ENCODE measurements at places on chromosomes 1 and 21.
A peak's percentile ranks its signal among the peaks of the same experiment; 100 is the strongest.

DNA sequence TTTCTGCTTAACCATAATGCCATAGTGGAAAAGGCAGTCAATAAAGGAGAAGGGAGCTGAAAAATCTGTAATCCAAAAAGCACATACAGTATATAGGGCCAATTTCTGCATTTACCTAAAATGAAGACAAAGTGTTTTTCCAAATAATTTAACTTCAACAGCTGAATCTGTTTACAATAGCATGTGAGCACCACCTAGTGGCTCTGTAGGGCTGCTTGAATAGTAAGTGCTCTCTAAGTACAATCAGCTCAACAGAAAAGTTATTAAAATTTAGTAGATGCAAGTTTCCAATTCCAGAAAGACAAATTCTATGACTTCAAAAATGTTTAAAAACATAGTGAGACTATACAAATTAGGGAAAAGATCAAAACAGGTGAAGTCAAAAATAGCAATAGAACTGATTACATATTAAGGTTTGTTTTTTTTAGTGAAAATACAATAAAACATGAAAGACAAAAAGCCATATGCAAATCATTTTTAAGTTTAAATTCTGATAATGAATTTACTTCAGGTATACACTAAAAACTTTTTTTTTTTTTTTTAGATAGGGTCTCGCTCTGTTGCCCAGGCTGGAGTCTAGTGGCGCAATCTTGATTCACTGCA lies 220.0 kb downstream of the SETD4 start:
- no peak for DNase-seq

- no peak for DNase-seq
Observed at GRCh38 chr21:44473915-44474555, 18.7 kb downstream of the LRRC3 start.

DNA sequence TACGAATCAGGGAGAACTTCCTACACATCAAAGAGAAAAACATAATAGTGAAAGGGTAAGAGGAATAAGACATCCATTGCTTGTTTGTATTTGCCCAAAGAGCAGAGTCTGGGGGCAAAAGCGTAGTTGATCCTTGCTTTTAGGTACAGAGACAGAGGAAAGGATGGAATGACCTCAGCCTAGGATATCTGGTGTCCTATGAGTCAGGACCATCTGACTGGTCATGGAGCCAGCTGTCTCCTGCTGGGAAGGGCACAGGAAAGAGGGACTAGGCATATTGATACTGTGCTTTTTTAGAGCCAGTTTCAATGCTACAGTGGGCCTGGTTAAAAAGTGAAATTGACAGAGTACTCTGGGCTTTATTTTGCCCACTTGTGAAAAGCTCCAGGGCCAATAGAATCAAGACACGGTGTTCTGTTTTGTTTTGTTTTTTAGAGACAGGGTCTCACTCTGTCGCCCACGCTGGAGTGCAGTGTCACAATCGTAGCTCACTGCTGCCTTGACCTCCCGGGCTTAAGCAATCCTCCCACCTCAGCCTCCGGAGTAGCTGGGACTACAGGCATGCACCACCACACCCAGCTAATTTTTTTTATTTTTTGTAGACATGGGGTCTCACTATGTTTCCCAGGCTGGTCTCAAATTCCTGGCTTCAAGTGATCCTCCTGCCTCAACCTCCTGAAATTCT lies 3.2 kb downstream of the PLEKHO1 start:
- DNase-seq, result no peak

GRCh38 chr1:182781841-182782586 lies 7.6 kb upstream of the NPL start:
- peak; percentile 51 for DNase-seq

- DNase-seq, result no peak
Observed at GRCh38 chr1:229164836-229165735, 105.8 kb upstream of the RAB4A start.

DNA sequence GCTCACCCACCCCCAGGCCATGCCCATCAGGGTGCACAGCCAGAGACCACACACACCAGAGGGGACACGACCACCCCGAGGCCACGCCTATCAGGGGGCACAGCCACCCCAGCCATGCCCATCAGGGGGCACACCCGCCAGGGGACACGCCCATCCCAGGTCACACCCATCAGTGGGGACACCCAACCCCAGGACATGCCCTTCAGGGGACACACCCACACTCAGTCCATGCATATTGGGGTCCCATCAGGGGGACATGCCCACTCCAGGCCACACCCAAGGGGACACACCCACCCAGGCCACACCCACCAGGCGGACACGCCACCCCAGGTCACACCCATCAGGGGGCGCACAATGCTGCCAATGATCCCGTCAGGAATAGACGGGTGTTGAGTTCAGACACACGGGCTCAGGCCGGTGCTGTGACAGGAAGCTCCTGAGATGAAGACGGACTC lies 20.7 kb downstream of the MCM3AP start:
- DNase-seq, result no peak

GRCh38 chr1:160647329-160647720 lies 481 bp upstream of the SLAMF1 start:
- DNase-seq, result no peak

DNA sequence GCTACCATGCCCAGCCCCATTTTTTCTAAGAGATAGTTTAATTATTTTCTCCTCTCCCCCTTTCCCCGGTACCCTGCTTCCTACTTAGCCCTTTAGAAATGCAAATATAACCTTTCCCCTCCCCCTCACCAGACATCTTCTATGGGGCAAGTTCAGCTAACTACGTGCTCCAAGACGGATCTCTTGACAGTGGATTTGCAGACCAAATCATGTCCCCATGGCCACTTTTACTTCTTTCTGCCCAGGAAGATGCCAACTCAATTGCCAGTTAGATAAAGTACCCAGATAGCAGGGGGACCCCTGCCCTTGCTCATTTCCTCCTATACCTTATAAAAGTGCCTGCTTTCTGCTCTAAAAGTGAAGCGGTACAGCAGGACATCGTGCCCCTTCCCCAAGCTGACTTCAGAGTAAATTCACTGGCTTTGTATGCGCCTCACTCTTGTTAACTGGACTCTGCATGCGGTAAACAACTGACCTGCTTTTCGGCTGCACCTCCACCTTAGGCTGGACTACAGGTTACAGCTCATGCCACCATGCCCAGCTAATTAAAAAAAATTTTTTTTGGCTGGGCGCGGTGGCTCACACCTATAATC lies 7.4 kb downstream of the DNAJC11 start:
- DNase-seq, result no peak

- DNase-seq, result no peak
Observed at GRCh38 chr21:23664193-23664694, 1943.0 kb downstream of the MRPL39 start.

DNA sequence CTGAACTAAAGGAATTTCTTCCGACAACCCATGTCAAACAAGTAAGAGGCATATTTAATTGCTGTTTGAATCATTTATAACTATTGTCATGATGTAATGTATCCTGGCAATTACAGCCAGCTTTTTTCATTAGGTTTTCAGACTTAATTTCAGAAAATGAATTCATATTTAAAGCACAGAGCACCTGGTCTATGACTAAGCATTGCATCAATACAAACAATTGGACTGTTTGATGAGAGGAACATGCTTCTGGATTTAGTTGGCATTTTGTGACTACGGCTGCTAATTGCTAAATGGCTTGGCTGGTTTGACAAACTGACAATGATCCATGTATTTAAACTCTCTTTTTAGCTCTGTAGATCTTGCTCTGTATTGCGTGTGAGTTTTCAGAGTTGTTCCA lies 853.4 kb downstream of the NCAM2 start:
- DNase-seq, result no peak

DNA sequence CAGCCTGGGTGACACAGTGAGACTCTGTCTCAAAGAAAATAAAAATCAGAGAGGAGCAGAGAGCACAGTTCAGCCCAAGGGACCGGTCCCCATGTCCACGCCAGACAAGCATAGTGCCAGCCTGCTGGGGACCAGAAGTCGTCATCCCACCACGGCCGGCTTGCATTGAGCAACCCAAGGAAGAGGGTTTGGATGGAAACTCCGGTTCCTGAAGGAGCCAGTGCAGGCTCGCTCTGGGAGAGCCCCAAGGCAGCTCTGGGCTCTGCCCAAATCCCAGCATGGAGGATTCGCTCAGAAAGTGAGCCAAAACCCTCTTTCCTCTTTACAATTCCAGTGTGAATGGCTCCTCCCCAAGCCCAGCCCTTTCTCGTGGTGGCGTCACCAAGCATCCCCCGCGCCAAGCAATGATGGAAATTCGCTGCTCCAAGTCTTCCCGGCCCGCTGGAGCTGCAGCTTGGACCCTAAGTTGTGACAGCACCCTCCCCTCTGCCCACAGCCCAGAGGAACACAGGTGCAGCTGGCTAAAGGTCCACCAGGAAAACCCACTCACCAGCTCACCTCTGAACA lies 64.1 kb upstream of the SLC25A33 start:
- no peak for DNase-seq

DNA sequence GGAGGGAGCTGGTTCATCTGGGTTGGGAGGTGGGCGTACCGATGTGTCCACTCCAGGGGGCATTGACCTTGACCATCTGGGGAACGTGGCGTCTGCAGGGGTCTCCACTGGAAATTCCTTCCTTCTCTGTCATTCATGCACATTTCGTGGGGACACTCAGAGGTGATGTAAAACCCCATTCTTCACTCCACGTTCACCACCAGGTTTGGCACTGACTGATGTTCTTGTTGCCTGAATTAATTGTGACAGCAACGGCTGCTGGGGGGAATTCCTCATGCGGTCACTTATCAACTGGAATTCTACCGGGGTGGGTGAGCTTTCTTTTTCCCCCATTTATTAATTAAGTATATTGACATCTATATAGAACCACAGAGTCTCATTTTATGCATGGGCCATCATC lies 18.1 kb upstream of the POFUT2 start:
- no peak for DNase-seq

GRCh38 chr1:186568221-186568620 lies 107.3 kb upstream of the PDC start:
- no peak for DNase-seq

- DNase-seq, result no peak
Observed at GRCh38 chr1:220922951-220923350, 43.7 kb downstream of the HLX start.

GRCh38 chr21:38626306-38626705 lies 128.0 kb upstream of the ERG start:
- no peak for DNase-seq

DNA sequence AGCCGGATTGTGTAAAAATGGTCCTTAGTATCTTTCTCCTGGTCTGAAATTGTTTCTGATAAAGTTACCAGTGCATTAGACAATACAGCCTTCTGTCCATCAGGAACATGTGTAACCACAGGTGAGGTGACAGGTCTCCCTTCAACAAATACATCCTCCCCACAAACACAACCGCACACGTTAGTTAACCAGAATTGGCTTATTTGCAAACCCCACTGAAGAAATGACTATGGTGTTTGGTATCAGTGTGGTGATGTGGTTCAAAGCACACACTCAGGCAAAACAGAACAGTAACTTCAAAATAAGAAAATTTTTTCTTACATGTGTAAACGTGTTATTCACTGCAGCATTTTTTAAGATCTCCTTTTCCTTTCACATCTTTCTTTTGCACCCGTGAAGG lies 517.2 kb upstream of the NR5A2 start:
- no peak for DNase-seq

DNA sequence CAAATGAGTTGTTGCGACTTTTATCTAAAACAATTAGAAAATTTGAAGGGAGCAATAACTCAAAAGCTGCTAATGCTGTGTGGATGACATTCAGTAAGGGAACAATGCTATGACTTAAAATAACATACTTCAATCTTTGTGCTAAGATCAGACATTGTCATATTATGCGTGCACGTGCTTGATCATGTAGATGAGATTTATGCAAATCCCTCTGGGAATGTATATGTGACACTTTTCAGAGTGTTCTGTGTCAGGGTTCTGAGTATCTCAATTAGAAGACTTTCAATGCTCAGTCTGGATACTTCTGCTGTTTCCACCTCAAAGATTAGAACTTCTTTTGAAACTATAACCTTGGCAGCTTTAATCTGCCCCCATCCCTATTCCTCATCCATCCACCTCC lies 18.6 kb upstream of the POU2F1 start:
- DNase-seq, result no peak

DNA sequence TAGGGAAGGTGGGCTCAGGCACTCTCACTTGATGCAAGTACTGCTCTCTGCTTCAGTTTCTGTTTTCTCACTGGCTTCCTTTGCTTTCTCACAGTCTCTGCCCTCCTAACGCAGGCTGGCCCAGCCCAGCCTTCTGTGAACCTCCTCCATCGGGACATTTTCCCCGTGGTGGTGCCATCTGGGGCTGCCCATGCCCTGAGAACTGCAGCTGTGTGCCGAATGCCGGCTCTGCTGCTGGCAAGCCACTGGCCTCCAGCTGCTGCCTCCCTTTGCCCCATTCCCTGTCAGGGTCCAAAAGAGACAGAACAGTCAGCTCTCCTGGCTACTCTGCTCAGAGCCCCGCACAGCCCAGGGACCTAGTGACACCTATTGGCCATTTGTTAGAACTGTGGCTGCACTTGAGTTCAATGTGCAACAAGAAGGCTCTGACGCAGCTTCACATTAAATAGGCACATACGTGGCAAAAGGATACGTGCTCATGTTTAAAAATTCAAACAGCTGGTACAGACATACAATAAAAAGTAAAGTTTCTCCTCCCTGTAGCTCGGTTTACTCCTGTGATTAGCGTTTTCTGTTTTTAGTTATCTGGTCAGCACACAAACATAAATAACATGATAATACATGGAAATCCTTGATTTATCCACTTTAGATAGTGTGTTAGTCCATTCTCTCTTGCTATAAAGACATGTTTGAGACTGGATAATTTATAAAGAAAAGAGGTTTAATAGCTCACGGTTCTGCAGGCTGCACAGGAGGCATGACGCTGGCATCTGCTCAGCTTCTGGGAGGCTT lies 46.6 kb downstream of the FCRL5 start:
- DNase-seq, result no peak

- DNase-seq, result no peak
Observed at GRCh38 chr1:240998024-240998423, 359.0 kb downstream of the RGS7 start.

- DNase-seq, result no peak
Observed at GRCh38 chr1:244496186-244496585, 35.1 kb downstream of the CATSPERE start.

- no peak for DNase-seq
Observed at GRCh38 chr1:110605901-110606656, at the start of gene KCNA2. TSS of gene KCNA2 (minus strand) at chr1:110606358. CDS start at chr1:110604782, 1,576 bp downstream.

DNA sequence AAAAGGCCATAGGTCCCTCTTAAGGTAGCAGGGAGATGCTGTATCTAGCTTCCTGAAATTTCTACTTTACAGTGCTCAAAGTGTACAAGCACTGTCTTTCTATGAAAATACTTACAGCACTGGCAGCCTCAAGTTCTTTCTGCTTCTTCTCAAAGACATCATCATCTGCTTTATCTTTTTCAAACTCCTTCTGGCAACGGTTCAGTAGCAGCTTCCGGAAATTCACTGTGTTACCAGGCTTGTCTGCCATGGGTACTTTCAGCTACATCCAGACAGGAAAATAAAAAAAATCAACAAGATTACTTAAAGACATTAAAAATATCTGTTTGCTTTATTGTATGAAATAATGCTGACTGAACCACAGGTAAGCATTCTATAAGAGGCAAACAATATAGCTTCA lies 77.9 kb upstream of the HP1BP3 start:
- DNase-seq, result no peak

- DNase-seq, result no peak
Observed at GRCh38 chr1:21295002-21295401, 4.7 kb upstream of the ECE1 start.

GRCh38 chr1:22794647-22795365 lies 84.2 kb downstream of the EPHB2 start:
- no peak for DNase-seq
